ENCODE measurements at places on chromosomes 7 and 10.
A peak's percentile ranks its signal among the peaks of the same experiment; 100 is the strongest.

GRCh38 chr7:38656968-38657367 is 25.8 kb upstream of the AMPH start:
- DNase-seq = no peak

DNA sequence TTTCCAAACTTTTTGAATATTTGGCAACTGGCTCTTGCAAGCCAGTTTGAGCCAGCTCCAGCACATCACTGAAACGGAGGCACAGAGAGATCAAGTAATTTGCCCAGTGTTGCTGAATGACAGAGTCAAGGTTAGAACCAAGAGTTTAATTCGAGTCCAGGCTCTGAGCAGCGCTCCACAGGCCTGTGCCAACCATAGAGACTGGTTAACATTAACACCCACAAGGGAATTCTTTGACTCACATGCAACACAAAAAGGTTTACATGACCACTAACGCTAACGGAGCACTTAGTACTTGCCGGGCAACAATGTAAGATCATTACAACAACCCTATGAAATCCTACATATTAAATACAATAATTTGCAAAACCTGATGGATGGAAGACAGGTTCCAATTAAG is 1.5 kb downstream of the RGS10 start:
- DNase-seq = no peak

- DNase-seq = peak; percentile 14
Observed at GRCh38 chr7:108368466-108368865, 87.8 kb downstream of the NRCAM start.

- no peak for DNase-seq
Observed at GRCh38 chr10:52172581-52172980, 141.5 kb upstream of the DKK1 start.

DNA sequence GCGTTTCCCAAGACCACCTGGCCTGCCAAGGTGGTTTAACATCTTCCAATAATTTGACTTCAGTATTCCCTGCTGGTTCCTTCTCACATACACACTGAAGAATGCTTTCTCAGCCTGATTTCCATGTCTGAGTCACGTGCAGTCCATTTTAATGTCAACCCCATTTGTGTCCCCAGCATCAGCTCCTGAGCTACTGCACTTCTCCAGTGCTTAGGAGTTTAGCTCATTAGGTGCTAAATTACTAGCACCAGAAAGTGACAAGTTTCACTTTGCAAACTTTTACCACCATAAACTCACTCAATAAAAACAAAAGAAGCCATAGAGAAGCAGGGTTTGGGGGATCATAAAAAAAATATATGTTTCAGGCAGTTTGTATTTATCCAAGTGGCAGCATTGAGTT is 279.3 kb upstream of the SORCS1 start:
- no peak for DNase-seq

GRCh38 chr7:119748991-119749390 is 524.0 kb upstream of the KCND2 start:
- DNase-seq = no peak

DNA sequence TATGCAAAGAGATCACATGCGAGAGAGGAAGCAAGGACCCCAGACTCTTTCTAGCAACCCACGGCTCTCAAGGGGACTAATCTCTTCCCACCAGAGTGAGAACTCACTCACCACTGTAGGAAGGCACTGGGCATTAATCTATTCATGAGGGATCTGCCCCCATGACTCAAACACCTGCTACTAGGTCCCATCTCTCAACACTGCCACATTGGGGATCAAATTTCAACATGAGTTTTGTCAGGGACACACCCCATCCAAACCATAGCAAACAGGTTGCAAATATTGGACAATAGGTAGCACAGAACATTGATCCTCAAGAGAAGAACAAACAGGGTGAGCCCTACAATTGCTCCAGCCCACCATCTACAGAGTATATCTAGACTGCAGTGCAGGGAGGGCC is 740.6 kb downstream of the LRMDA start:
- DNase-seq = peak; percentile 3

- no peak for DNase-seq
Observed at GRCh38 chr7:113198226-113198625, 79.9 kb upstream of the SMIM30 start.

GRCh38 chr7:28332046-28332445 is 80.3 kb upstream of the CREB5 start:
- DNase-seq = no peak

DNA sequence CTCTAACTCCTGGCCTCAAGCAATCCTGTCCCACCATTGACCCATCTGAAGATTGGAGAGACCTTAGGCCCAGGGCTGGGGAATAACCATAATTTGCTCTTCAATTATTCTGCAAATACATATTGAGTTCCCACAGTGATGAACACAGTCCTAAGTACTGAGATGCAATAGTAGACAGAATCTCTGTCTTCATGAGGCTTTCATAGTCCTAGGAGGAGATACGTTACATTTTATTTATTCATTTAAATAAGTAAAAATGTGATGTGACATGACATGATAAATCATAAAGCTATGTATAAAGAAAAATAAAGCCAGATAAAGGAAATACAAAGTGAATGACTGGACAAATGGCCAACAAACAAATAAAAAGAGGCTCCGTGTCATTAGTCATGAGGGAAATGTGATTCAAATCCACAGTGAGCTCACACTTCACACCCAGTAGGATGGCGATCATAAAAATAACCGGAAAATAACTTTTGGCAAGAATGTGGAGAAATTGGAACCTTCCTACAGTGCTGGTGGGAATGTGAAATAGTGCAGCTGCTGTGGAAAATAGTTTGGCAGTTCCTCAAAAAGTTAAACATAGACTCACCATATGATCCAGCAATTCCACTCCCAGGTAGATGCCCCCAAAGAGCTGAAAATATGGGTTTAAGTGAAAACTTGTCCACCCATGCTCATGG is 52.1 kb upstream of the JCAD start:
- no peak for DNase-seq

DNA sequence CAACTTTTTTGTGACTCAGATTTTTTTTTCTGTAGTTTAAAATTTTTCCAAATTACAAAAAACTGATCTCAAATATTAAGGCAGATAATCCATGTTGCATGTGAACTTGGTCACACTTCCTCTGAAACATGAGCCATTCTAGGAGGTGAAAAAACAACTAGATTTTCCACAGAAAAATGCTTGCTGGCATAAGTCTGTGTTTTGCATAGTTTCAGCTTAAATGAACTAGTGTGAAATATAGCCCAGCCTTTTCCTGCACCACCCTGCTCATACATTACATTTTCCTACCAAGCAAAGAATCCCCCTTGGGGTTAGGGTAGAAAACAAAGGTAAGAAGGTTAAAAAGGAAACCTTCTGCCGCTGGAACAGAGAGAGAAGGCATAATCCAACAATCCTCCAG is 48.2 kb downstream of the SLC25A13 start:
- DNase-seq = no peak

DNA sequence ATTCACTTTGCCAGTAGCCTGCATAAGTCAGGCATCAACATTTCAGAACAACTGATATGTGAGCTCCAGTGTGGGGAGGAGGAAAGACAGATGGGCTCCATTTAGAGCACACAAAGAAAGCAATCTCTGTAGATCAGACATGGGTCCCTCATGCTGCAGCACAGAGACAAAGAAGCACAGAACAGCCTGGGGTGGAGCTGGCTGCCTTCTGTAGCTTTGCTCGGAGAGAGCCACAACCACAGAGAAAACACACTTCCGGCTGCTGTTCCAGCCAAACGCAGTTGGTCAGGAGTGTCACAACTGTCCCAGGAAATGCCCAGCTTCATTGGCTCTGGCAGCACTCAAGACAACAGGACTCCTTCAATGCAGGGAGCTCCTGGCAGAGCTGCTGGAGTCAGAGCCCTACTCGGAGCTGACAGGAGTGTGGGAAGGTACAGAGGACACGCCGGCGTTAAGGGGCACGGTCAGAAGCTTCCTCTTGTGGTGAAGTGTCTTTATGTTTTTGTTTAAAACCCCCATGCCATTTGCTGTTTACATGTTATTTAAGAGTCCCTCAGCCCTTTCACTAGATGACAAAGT is 494.4 kb downstream of the TCERG1L start:
- no peak for DNase-seq

DNA sequence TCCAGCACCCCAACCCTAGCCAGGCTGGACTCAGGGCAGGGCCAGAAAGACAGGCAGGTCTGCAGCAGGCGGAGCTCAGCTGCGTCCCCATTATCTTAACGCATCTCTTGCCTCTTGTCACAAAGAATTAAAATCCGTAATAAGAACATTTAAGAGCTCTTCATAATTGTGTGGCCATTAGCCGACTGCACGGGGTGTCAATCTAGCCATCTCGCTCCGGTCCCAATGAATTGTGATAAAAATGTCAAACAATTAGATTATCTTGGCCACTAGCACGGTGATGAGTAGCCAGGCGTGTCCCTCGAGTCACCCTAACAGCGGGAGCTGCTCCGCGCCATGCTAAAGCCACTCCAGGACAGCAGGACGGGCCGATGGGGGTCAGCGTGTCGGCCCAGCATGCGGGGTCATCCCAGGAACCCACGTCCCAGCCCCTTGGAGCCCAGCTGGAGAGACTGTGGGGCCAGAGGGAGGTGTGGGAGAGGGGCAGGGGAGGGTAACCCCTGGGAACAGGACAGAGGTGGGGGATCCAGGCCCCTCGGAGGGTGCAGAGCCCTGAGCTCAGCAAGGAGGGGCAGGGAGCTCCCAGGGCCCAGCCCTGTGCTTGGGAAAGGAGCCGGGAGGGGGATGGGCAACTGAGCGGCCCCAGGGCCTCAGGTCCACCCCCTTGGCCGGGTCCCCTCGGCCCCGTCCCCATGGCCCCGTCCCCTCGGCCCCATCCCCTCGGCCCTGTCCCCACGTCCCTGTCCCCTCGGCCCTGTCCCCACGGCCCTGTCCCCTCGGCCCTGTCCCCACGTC is 17.7 kb upstream of the NKX6-2 start:
- DNase-seq = no peak

GRCh38 chr10:57218382-57218781 is 857.3 kb upstream of the ZWINT start:
- no peak for DNase-seq

- DNase-seq = no peak
Observed at GRCh38 chr10:129773359-129773990, 190.6 kb downstream of the EBF3 start.

DNA sequence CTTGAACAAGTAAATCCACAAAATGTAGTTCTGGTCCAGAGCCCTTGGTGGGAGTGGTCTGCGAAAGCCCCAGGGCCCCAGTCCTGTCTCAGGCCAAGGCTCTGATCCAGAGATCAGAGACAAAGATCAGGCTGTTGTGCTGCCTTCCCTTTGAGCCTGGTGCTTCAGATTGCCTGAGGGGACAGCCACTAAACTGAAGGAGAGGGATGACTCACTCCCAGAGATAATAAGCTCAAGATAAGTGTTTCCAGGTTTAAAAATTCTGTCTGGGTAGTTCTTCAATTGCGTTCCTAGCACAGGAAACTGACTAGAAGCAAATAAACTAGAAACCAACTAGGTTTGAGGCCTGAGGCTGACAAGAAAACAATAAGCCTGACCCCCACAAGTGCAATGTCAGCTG is 190.2 kb downstream of the RAMP3 start:
- DNase-seq = peak; percentile 41

DNA sequence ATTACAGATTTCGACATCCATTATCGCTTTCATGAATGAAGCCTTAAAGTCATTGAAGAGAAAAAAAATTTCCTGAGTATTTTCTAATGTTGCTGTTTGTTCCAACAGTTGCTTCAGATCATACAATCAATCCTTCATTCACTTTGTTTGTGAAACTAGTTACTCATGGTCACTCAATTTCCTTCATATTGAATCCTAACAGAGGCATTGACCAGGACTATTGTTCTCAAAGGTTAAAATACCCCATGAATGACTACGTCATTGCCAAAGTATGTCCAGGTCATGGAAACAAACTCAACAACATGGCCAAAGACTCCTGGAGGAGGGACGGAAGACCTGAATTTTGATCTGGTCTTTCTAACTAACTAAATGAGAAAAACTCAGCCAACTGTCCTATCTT is 54.0 kb upstream of the ABCB5 start:
- no peak for DNase-seq

DNA sequence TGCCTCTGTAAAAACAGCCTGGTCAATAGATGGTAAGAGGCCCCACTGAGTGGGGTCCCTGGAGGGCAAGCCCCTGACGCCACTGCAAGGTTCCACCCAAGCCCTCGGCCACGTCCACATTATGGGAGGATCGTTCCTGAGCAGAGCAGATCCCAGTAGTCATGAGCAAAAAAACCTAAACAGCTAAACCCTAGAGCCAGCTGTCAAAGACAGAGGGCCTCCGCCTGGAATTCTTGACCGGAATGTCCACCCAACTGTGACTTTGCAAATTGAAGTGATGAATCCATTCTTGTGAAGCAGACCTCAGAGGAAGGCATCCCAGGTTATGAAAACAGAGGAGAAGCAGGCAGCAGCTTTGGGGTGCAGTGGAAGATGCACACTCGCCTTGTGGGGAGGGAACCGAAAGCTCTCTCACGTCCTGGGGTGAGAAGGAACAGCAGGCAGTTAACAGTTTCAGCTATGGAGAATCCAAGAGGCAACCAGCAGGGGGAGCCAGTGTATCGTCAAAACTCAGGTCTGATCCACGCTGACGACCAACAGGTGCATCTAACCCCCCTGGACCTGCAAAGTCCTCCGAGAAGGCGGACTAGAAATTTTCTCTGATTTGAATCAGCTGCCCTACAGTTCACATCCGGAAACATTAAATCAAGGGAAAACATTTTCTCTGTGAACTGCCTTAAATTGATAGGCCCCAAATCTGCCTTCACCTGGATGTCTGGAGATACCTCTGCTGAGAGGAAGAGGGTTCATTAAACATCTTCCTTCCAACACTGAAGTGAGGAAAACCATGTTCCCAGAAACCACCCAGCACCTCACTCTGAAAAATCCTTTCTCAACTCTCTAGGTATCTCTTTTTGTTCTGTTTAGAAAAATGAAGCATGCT is 139.1 kb upstream of the PFKP start:
- DNase-seq = peak; percentile 60

- no peak for DNase-seq
Observed at GRCh38 chr10:117132751-117133231, 5.3 kb downstream of the VAX1 start.

DNA sequence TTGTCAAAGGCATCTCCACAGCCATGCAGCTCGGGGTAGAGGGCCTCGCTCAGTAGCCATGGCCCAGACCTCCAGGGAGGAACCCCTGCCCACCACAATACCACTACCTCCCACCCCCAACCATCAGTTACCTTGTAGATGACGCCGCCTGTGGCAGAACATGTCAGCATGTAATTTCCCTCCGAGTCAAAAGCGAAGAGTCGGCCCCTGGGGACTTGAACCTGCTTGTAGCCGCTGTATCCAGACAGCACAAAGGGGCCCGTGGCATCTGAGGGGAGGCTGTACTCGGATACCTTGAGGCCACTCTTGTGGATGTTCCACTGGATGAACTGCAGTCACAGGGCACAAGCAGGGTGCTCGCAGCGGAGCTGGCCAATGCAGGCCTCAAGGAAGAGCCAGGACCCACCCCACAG is 16.3 kb upstream of the CYREN start:
- no peak for DNase-seq

DNA sequence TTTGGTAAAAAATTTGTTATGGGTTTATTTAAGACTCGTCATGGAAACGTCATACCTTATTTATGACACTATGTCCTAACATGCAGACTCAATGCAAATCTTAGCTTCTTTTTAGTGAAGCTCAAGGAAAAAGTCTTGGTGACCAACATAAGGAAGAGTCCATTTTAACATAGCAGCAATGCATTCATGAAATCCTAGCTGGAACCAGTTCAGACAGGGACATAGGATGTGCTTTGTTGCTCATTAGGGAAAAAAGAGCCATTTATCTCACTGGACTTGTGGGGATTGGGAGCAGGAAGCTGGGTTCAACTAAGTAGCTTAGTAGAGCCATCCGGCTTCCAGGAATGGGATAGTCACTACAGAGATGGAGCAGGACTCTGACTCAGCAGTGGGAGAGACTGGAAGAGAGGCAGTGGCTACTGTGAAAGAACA is 100.7 kb upstream of the DKK1 start:
- no peak for DNase-seq

GRCh38 chr10:44009891-44010632 is 361.4 kb upstream of the ZNF32 start:
- DNase-seq = no peak

All from NCI-H2029 (cell line).